ENCODE measurements at places on chromosomes 11 and 22.

DNA sequence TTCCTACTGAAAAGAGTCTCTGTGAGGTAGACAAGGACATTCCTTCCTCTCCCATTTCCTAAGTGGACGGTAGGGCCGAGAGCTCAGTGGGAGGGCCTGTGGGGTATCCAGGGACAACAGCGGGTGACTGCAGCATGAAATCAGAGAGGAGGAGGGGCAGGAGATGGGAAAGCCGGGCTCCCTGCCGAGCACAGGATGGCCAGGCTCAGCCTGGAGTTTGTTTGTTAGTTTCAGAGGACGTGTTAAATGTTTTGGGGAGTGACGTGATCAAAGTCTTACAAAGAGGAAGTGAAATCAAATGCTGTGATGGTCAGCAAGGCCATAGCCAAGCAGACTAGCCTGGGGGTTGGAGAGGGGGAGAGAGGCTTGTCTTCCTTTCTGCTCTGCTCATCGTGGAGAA is 152.7 kb downstream of the ADAMTS15 start:
- peak; percentile 52 for DNase-seq

GRCh38 chr11:3684129-3684818 is 13.1 kb upstream of the CHRNA10 start:
- no peak for DNase-seq

DNA sequence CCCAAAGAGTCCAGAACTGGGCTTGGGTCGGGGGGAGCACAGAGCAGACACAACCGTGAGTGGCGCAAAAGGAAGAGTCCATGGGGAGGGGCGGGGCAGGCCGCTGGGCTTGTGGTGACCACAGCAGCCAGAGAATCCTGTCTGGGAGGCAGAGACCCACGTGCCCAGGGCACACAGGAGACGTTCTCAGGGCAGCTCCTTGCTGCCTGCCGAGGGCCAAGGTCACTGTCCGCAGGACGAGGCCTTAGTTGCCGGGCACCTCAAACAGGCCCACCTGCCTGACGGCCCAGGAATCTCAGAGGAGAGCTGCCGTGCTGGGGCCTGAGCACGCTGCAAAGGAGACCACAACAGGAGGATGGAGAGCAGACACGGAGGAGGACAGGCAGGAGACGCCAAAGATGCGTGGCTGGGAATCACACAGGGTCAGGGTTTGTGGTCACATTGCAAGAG is 87.8 kb downstream of the MYEOV start:
- DNase-seq: no peak

- DNase-seq: peak; percentile 69
These were observed 90.4 kb upstream of the BIRC3 start for GRCh38 chr11:102226702-102227490.

DNA sequence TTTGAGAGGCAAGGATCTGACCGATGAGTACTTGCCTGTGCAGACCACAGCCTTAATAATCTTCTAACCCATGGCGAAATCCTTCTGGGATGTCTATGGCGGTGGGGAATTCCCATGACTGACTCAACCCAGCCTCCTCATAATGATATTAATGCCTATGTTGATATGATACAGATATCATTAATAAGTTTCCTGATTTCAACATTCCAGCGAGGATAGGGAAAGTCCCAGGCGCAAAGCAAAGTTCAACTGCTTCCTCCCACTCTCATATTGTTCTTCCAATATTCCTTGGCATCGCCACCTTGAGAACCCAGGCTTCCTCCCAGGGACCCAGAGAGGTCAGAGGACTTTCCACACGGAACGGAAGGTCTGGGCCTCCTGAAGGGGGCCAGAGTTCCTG is 110.3 kb upstream of the TMEM45B start:
- DNase-seq: no peak

DNA sequence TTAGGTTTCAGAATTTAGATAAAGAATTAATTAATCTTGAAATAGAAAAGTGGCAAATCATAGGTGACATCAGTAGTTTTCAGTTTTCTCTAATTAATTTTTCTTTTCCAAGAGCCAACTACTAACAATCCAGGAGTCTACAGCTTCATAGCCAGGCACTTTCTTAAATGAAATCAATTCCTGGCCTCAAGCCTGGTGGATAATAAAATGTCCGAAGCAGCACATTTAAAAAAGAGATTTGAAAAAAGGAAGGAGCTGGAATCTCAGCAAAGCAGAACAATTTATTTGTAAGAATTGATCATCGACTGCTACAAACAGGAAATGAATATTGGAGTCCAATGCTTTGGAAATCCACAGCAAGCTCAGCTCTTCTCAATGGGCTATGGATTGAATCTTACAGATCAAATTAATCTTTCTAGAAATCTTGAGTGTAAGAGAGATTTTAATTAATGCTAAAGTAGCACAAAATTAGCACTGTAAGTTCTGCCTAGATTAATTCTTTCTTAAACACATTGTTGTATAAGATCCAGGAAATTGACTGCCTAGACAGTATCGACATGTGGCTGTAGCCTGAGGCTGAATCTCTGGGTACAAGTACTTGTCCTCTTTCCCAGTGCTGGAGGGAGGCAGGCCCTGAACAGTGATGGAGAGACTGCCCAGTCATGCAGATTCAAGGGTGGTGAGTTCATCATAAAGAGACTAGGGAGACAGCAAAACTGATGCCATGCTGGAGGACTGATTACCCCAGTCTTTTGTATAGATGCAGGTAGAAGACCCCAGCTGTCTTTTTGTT is 167.8 kb upstream of the POU2AF2 start:
- no peak for DNase-seq

DNA sequence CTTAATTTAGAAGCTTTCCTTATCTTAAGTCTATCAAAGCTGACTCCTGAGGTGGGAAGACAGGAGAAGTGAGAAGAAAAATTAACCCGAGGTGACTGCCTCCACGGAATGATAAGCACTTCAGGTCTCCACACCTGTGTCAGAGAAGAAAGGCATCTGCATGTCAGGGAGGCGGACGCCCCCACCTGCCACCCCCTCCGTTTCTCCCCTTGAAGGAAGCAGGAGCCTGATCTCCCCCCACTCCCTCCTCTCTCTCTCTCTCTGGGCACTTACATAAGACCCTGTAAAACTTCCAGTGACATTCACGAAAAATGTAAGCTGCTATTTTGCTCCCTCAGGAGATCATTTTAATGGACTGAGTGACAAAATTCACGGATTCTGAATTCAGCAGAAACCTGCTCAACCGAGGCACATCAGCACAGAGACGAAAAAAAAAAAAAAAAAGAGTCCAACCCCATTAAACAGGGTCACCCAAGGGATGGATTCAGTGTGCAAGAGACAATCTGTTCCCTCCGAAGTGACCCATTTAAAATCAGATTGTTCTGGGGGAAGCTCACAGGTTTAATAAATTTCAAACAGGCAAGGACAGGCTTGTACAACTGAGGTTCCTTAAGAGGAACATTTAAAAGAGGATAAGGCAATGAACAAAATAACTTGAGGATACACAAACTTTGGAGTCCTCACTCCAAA is 1.5 kb downstream of the LARGE1 start:
- no peak for DNase-seq

- DNase-seq: peak; percentile 38
These were observed 186.6 kb upstream of the BDNF start for GRCh38 chr11:27886857-27887256.

- DNase-seq: no peak
These were observed 510.4 kb downstream of the BUD13 start for GRCh38 chr11:116262370-116262769.

DNA sequence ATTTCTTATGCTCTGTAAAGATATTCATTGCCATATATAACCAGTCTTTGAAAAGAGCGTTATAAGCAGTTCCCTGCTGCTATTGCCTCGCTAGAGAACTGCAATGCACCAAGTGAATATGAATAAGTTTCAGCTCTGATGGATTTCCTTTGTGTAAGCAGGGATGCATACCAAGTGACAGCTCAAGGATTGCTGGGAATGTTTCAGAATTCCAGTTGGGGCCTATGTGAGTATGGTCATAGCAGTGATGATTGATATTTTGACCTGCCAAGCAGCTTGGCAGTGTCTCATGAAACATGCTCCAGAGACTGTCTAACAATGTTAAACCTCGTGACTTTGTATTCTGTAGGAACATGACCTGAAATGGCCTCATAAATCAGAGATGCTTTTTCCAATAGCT is 312.6 kb downstream of the C11orf87 start:
- no peak for DNase-seq

- DNase-seq: no peak
These were observed 62.9 kb downstream of the EXT2 start for GRCh38 chr11:44158384-44158783.

DNA sequence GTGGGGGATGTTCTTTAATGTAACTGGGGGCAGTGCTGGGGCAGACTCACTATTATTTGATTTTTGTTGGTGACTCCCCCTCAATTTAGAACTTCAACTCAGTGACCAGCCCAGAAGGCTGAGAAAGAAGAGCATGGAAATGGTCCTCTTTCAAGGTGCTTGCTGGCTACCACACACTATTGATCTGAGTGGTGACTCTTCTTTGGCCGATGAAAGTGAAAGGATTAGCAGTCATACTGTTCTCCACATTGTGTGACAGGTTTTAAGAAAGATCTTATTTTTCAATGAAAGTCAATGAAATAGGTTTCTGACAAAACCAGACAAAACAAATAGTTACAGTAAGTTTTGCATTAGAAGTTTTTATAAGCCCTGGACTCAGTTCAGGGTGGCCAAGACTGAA is 29.9 kb downstream of the NLRP14 start:
- DNase-seq: no peak

DNA sequence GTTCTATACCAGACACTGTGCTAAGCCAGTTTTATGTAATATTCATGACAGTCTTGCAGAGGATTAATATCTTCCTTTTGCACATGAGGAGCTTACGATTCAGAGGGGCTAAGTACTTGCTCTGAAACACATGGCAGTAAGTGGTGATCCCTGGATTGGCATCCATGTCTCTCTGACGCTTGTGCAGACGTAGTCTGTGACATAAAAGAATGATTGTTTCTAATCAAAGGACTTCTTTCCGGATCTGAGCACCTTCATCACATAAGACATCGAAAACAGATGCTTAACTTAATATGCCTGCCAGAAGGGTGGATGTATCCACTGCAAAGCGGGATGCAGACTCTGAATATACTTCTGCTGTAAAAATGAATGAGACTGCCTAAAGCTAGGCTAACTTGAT is 74.8 kb downstream of the ARHGAP42 start:
- no peak for DNase-seq

GRCh38 chr22:30829901-30830550 is 135.4 kb downstream of the OSBP2 start:
- DNase-seq: peak; percentile 94

DNA sequence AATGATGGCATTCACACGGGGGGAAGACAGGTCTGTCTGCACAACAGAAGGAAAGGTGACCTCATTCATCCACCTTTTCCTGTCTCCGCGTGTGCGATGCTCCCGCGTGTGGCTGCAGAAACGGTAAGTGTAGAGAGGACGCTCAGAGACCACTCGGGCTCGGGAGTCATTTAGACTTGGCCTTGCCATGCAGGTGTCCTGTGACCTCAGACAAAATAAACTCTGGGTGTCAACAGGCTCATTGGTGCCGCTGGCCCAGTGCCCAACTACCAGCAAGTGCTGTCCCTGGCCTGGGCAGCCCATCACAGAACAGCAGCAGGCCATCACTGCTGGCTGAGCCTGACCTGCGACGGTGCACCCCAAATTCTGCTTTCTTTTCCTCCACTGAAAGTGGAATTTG is 48.1 kb upstream of the ARFGAP3 start:
- no peak for DNase-seq

GRCh38 chr22:19111140-19111539 is 11.1 kb downstream of the DGCR2 start:
- no peak for DNase-seq

- DNase-seq: no peak
These were observed 264.6 kb upstream of the PLET1 start for GRCh38 chr11:112525270-112525669.

DNA sequence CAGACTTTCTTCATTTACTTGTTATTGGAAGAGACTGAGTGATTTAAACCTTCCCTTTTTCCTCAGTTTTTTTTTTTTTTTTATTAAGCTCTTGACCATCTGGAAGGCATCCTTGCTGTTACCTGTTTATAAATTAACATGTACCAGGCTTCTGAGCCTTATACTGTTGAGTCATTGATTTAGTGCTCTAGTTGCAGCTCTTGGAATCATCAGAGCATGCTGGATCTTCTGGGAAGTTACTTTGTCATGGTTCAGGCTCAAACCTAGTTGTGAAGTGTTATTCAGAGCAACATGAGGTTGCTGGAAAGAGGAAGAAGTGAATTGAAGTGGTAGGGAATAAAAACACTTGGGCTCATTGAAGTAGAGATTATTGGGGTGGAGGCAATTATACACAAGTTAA is 6.3 kb downstream of the ZDHHC5 start:
- no peak for DNase-seq

DNA sequence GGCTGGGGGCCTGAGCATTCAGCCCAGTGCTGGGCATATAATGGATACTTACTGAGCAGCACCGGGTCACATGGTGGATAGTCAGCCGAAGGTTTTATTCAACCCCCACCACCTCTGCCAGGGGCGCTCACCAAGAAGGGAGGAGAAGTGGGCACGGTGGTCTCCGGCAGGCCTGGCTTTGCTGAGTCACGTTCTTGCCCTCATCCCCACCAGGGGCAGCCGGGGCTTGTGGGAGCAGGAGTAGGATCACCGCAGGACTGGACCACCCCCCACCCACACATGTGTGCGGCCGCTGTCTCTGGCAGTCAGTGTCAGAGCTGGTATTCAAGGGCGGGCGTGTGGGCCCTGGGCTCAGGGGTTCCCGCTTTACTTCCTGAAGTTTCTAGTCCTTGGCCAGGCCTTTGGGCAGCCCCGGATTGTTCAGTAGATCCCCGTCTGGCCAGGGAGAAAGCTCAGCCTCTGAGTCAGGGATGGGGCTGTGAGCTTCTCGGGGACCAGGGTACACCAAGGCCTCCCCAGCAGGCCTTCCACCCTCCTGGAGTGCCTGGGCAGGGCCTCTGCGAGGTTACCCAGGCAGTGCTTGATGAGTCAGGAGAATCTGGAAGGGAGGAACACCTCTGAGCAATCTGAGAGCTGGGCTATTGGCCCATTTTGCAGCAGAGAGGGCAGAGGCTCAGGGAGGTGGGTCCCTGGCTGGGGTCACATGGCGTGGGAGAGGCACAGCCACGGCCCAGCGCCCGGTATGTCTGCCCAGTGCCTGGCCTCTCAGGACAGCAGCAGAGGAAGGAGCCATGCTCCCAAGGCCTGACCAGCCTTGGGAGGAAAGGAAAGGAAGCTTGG is 60.6 kb downstream of the RTL6 start:
- peak; percentile 18 for DNase-seq

DNA sequence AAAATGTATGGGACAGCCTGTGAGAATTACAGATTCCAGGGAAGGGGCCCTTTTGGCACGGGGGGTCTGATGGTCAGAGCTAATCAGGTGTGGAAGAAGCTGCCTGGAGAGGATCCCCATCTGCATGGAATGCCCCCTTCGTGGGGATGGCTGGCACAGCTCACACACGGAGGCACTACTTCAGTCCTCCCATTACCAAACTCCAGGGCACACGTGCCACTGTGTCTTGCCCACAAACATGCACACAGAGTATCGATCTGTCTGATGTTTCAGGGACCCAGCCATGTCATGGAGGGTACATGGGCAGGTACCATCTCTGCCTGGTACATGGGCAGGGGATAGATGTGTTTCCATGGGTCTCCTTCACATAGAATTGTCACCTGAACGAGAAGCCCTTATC is 14.7 kb downstream of the KCNQ1OT1 start:
- DNase-seq: no peak

GRCh38 chr11:35083431-35084238 is 55.3 kb upstream of the CD44 start:
- peak; percentile 99 for DNase-seq

GRCh38 chr22:37545703-37546436 is 14.4 kb upstream of the CDC42EP1 start:
- peak; percentile 87 for DNase-seq

- DNase-seq: no peak
These were observed 60.2 kb downstream of the SLN start for GRCh38 chr11:107651672-107652071.

Data from A172 (cell line).